ENCODE measurements at places on chromosomes 11 and 22. TPM values are rescaled to one million over a fixed set of nuclear protein-coding genes. Genes with fewer than 3 reads are reported as not detected.

The MRPL23 gene
- 65.3 TPM for total RNA-seq

GRCh38 chr11:133337951-133338418 is 194.3 kb downstream of the OPCML start:
- DNase-seq, result no peak

The RCOR2 gene
- total RNA-seq, result 118 TPM

The AP5B1 gene
- total RNA-seq, result 9.4 TPM

The FAM180B gene
- total RNA-seq, result 0.31 TPM

- no peak for DNase-seq
These were observed 110.9 kb downstream of the ELP4 start for GRCh38 chr11:31620434-31620833.

- no peak for DNase-seq
These were observed 355.7 kb downstream of the CNTN5 start for GRCh38 chr11:99376463-99376862.

The ATXN10 gene
- 214 TPM for total RNA-seq

DNA sequence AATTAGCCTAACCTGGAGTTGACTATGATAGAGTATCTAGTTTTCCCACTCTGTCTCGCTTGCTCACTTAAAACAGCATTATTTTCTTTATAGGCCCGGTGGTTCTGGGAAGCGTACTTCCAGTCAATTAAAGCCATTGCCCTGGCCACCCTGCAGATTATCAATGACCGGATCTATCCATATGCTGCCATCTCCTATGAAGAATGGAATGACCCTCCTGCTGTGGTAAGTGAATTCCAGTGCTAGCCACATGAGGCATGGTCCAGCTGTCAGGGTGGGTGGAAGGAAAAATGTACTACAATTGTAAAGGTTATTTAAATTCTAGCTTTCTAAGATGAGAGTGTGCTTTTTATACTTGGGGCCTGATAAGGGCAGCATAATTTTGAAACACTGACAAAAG is 76.0 kb downstream of the EXT2 start:
- no peak for DNase-seq

All from H9 (cell line).